Stimulated activated CD8-positive, alpha-beta memory T cell treated with anti-CD3 and anti-CD28 coated beads, Interleukin-4, amount 100 ng/mL, for 24 hours (primary cell): ENCODE measurements at places on chromosomes 1 and 21.

- no peak for DNase-seq
Observed at GRCh38 chr1:198595765-198596164, 43.1 kb upstream of the PTPRC start.

GRCh38 chr1:239977416-239977815, 114.3 kb upstream of the FMN2 start:
- no peak for DNase-seq

DNA sequence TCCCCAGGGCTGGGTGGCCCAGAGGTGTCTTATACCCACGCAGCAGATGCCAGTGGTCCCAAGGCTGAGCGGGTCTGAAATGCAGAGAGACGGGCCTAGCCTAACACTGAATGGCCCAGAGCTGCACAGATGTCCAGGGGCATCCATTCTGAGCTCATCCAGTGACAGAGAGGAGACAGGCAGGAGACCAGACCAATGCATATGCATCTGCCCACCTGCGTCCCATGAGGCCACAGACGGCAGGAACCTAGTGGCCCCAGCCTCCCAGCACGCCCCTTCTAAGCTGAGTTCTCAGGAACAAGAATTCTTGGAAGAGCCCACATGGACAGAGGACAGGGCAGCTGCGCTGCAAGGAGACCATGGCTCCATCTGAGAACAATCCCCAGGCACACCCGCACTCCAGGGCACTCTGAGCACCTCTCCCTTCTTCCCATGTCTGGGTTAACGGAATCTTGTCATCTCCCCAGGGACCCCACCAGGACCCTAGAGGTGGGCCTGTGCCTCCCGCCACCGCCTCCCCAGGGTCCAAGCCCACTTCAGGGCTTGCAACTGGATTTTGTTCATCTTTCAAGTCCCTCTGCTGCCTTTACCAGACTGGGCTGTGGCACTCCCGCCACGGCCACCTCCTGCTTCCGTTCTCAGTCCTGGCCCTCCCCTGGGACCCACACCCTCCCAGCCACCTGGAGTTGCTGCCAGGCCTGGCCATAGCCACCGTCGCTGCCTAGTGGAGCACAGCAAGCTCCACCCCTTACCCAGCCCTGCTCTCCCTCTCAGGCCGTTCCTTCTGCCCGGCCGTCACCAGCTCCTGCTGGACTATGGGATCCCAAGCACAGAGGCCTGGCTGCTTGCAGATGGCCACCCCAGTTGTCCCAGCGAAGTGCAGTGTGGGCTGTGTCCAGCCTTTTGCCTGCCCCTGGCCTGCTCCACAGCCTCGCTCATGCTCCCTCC, 3.3 kb downstream of the WNT3A start:
- no peak for DNase-seq

DNA sequence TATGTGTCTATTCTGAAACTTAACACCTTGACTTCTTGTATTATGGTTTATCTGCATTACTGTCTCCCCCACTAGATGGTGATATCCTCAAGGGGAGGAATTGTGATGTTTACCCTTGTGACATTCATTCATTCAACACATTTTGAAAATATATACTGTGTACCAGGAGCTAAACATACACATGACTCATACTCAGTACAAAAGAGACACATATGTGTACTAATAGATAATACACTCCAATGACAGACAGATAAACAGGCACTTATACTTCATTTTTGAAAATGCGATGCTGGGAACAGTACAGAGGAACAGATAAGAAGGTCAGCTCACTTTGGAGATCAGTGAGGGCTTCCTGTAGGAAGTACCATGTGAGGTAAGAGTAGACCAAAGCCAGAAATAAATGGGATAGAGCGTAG, 8.9 kb upstream of the RAB3GAP2 start:
- no peak for DNase-seq

DNA sequence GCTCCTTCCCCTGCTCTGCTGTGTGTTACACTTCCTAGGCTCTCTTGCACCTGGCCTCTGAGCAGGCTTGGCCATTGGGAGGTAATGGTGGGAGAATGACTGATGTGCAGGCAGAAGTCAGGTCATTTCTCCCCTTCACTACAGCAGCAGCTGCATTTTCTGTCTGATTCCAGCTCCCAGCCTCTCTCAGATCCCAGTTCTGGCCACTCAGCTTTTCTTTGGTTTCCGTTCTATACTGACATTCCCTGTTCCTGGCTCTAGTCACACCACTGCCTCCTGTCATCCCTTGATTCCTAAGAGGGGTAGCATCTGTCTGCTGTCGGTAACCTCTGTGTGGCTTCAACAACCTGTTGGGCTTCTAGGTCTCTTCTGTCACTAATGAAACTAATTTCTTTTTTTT, 127.7 kb upstream of the HOOK1 start:
- no peak for DNase-seq

DNA sequence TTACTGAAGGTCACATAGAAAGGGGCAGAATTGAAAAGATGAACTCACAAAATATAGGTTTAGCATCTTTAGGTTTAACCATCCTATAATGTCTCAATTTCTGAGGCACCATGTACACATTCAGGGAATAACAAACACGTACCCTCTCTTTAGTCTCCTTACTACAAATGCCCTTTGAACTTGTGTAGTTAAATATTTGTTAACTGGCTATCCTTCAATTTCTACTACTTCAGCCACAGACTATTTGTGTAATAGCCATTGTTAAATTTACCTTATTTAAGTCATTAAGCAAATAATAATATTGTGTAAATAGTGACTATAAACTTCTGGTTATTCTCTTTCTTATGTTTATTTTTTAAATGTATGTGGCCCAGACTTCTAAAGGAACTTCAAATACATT, 600.5 kb downstream of the KCNT2 start:
- DNase-seq, result no peak

- DNase-seq, result no peak
Observed at GRCh38 chr1:29698033-29698432, 461.7 kb downstream of the PTPRU start.

DNA sequence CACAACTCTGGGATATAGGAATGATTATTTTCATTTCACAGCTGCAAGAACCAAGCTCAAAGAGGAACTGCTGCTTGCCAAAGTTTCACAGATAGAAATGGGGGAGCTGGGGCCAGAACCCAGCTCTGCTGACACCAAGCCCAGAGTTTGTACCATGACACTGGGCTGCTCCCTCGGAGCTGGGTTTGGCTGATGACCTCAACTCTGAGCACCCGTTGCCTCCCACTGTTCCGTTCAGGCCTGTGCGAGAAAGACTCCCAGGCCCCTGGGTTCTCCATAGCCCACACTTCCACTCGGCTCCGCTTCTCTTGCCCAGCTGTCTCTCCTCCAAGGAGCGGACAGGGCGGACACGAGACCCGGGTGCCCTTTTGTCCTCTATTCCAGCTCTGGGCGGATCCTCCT, 55.2 kb downstream of the NGF start:
- DNase-seq, result no peak

DNA sequence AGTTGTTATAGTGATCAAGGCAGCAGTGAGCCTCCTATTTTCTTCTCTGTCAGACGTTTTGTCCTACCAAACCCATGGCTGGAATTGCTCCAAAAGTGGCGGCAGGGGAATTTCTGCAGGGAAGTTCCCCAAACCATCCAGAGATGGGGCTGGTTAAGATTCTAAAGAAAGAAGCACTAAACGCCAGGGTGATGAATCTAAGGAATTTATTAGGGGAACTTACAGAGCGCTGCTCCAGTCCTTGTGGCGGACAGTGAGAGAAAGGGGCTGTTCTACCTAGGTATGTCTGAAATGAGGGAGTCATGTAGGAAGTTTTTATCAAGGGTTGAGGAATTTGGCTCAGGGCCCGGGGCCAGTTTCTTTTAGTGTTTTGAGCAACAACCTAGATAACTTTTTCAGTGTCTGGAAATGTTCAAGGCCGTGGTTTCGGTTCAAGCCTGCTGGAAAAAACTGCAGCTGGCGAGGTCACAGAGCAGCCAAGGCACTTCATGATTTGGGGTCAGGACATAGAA, 222.4 kb upstream of the B3GALT2 start:
- no peak for DNase-seq

- DNase-seq, result no peak
Observed at GRCh38 chr1:115529216-115529897, 112.4 kb upstream of the VANGL1 start.

- DNase-seq, result no peak
Observed at GRCh38 chr1:165168467-165168866, 188.0 kb downstream of the LMX1A start.

DNA sequence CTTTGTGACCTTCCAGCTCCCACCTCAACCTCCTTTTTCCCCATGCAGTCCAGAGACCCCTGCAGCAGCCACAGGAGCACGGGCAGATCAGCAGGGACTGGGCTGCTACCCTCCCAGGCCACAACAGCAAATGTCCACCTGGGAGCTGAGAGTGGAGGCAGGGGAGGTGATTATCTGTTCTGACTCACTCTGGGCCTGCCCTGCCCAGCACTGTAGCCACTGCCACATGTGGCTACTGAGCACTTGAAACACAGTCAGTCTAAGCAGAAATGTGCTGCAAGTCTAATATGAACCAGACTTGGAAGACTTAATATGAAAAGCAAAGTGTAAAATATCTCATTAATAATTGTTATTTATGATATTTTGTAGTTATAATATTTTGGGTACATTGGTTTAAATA, 148.9 kb upstream of the VANGL1 start:
- no peak for DNase-seq

DNA sequence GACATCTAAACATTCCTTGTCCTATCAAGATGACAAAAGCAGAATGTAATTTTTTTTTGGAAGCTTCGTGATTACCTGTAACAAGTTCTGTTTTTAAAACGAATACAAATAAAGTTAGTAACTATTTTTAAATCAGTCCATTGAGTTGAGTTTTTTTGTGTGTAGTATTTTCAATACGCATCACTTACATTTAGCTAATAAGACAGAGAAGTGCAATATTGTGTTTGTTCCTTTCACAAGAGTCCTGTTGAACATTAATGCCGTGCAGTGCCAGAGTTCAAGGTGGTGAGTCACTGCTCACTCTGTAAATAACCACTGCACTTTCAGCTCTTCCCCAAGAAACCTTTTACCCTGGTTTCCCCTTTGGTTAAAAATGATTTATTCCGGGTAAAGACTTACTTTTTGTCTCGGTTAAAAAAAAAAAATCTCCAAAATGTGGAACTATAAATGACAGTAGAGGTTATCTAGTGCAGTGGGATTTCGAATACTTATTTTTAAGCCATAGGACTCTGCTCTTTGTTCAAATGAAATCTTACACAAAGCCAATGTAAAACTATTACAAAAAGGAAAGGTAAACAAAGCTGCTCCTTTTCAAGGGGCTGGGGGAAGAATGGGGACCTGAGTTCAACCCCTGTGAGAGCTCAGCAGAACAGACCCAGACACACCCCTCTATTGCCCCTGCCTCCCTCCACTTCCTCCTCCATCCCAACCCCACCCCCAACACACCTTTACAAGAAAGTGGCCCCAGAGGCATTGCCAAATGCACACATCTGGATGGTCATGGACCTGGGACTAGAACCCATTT, 14.8 kb upstream of the NCMAP start:
- DNase-seq, result no peak

DNA sequence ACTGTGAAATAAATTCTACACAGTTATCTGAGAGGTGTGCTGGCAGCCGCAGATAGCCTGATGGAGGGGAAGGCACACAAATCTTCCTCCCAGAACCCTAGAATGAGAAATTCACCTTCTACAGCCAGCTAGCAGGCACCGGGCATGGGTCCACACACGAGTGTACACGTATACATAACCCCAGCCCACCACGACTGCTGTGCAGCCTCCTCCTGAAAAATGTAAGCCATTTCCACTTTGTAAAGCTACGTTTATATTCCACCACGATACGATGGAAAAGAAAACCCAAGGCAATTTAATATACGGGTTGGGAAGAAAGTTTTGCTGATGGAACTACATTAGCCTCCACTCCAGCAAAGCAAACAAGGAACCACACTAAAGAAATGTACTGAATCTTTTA, 1.8 kb downstream of the BTG3 start:
- no peak for DNase-seq

DNA sequence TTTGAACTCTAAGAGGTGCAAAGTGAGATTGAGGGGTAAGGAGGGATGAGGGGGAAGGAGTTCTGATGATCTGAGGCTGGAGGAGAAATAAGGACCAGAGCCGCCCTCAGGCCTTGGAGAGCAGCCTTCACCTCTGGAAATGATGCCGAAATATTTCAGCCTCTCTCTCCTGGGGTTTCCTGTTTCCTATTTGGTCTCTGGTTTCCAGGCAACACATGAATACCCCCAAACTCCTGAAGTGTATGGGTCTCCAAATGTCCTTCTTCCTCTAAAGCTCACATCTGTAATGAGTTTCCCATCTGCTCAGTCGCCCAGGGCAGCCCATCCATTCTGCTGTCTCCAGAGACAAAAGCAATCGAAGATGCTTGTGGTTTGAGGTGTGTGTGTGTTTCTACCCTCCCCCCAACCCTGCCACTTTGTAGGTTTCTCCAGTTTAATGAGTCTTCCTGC, 52.0 kb upstream of the FAM20B start:
- no peak for DNase-seq

DNA sequence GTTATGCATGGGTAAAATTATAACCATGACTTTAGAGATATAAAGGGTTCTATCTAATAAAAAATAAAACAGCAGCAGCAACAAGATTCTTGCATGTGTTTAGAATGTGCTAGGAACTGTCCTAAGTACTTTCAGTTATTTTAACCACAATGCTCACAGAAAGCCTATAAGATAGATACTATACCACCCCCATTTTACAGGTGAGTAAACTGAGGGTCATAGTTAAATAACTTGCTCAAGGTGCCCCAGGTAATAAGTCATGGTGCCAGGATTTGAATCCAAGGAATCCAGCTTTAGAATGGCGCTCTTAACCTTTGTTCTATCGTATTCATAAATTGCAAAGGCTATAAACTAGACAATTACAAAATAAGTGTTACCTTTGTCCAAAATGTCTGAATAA, 53.4 kb downstream of the FRRS1 start:
- no peak for DNase-seq

DNA sequence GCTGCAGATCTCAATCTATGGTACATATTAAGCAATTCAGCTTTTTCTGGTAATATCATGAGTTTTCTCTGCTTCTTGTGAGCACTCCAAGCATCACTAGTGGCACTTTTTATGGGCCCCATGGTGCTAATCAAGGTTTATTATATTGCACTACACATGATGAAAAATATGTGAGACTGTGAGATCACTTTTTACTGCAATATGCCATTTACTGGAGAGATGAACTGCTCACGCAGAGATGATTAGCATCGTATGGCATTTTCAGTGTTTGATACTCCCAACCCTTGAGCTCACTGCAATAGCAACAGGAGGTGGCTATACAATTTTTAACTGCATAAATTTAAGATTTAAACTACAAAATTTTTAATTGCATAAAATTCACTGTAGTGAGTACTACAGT, 8.7 kb upstream of the KCNK1 start:
- DNase-seq, result no peak

DNA sequence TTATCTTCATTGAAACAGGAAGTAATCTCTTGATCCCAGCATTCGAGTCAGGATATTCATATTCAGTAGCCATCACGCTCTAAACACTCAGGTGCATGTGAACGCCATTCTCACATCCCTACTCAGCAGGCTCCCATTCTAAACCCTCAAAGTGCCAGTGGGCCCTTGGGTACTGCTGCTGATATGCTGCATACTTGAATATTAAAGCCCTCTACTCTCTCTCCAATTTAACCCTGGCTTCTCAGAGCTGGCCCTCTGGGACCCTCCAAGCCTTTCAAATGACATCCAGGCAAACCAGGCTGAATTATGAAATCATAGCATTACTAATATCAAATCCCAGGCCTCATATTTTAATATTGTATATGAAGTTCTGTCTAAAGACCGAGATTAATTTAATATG, 468.2 kb downstream of the NUF2 start:
- no peak for DNase-seq
